NCI-H1694 treated with DMSO at 0.1 percent for 48 hours (cell line): ENCODE measurements at places on chromosomes 4 and X.

- no peak for DNase-seq
These were observed 54.3 kb downstream of the EGF start for GRCh38 chr4:109966891-109967481.

DNA sequence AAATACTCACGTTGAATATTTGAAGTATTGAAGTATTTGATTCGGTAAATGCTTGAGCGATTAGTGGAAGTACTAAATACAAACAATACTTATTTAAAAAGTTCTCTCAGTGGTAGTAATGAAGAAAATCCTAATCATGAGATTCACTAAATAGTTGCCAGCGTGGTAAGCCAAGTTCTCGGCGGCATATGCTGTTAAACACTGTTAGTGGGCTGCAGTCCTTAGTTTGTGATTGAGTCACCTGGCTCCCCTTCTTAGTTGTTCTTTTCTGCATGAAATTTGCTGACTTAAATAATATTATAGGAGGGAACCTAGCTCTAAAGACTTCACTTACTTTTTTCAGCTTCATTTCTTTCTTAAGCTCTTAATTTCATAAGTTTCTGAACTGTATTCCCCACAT, 51.4 kb downstream of the STIM2 start:
- no peak for DNase-seq

DNA sequence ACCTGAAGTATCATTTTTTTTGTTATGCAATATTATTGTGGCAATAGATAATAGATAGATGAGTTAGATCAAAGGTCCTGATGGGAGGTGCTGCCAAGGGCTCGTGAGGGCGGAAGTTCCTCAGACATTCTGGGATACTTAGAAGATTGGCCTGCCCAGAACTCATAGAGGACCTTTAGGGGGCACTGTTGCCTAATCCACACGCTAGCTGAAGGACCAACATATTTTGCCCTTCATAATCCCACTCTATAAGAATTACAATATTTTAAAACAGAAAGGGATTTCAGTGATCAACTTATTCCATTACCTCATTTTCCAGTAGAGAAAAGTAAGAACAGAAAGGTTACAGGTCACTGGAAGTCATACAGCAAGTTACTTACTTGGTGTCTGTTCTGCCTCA, 22.9 kb upstream of the COX7B2 start:
- DNase-seq: peak; percentile 2

GRCh38 chr4:98267498-98267897, 6.3 kb downstream of the RAP1GDS1 start:
- no peak for DNase-seq

- no peak for DNase-seq
These were observed 64.7 kb upstream of the RPL34 start for GRCh38 chr4:108555701-108556100.

GRCh38 chr4:151238477-151238876, 38.5 kb upstream of the PRSS48 start:
- DNase-seq: no peak

DNA sequence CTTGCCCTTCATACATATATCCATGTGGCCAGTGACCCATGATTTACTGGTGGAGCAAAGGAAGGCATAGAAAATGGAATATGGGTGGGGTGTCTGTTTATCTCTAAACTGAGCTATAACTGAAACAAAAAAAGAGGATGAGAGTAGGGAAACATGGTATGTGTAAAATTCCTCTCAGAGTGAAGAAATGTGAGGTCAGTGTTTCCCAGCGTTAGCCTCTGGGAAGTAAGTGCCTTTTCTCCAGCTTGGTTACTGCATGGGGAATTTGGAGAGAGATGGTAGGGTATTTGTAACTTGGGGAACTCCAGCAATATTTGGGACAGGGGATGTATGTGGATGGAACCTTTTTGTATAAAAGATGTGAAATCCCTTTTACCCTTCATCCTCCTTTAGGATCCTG, 89.4 kb downstream of the AFF1 start:
- no peak for DNase-seq
